ENCODE measurements at places on chromosomes 4 and X.

- DNase-seq: no peak
Measured at GRCh38 chr4:77153006-77153405, 4.0 kb upstream of the CCNG2 start.

GRCh38 chrX:74338852-74339251 is 34.9 kb downstream of the ZCCHC13 start:
- DNase-seq: no peak

GRCh38 chrX:131646106-131646505 is 102.2 kb downstream of the OR13H1 start:
- DNase-seq: no peak

GRCh38 chrX:110954428-110955100 is 141.4 kb upstream of the PAK3 start:
- no peak for DNase-seq

DNA sequence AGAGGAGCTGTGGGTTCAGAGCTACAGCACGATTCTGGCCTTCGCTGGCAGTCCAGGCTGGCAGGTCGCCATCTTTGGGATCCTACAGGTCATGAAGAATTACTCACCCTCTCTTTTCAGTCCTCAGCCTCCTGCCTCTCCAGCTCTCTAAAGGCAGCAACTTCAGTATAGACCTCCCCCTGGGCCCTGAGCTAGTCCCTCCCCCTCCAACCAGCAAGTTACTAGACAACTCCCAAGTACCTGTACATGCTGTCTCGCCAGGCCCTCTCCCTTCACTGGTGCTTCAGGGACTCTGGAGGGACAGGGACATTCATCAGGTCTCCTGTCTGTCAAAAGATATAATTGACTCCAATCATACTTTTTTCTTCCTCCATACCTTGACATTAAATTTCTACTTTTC is at the start of gene GPR119:
GPR119 (minus strand) TSS at position 155 of the 400 bp plus-strand sequence. CDS start 227 bp downstream, outside the sequence.
- DNase-seq: no peak

DNA sequence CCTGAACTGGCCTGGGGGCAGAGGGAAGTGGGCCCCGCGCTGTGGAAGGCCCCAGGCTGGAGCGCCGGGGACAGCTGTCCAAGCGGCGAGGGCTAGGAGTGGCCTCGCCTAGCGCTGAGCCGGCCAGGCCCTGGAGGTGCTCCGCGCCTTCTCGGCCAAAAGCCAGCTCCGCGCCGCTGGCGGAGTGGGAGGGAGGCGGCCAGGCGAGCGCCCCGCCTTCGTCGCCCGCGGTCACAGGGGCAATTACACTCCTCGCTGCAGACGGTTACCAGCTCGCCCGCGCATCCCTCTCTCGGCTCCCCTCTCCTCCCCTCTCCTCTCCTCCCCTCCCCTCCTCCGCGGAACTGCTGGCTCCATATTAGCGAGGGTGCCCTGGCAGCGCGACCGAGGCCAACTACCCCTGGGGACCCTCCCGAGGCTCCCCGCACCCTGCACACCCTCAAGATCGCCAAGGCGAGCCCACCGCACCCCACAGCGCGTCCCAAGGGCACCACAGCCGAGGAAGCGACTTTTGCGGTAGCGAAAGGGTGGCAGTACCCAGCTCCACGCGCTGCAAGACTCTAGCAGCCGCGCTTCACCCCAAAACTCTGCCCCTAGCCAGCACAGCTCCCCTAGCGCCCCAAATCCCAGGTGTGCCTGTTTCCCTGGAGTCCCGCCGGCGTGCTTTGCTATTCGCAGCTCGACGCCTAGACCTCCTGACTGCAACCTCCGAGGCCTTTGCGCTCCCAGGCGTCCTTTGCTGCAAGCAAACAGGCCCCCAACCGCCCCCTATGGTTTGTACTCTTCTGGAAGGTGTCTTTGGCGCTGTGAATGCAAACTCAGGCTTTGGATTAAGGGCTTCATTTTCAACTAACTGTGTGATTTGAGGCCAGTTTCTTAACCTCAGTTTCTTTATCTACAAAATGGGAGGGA is 91.4 kb downstream of the BCOR start:
- no peak for DNase-seq

- no peak for DNase-seq
Measured at GRCh38 chr4:121792966-121793365, 8.2 kb upstream of the EXOSC9 start.
